ENCODE measurements at places on chromosomes 7 and 10. TPM values are rescaled to one million over a fixed set of nuclear protein-coding genes. Genes with fewer than 3 reads are reported as not detected.

The RHEB gene
- total RNA-seq: 102 TPM

The GIMAP2 gene
- 5.9 TPM for total RNA-seq

The RPS24 gene
- 1,219 TPM for total RNA-seq

The CTTNBP2 gene
- total RNA-seq: 9.2 TPM

The LIPN gene
- total RNA-seq: not detected

The ENTPD1 gene
- total RNA-seq: 63.6 TPM

The GSTO1 gene
- total RNA-seq: 68.5 TPM

The VIPR2 gene
- 29.5 TPM for total RNA-seq

The PGAM1 gene
- 199 TPM for total RNA-seq

The LDB3 gene
- total RNA-seq: 59.5 TPM

The OAT gene
- total RNA-seq: 74.5 TPM

The MSMB gene
- not detected for total RNA-seq

The HHEX gene
- total RNA-seq: 10.9 TPM

The INSYN2A gene
- 0.35 TPM for total RNA-seq

The IGFBP1 gene
- total RNA-seq: not detected

The HPS6 gene
- total RNA-seq: 21.8 TPM

DNA sequence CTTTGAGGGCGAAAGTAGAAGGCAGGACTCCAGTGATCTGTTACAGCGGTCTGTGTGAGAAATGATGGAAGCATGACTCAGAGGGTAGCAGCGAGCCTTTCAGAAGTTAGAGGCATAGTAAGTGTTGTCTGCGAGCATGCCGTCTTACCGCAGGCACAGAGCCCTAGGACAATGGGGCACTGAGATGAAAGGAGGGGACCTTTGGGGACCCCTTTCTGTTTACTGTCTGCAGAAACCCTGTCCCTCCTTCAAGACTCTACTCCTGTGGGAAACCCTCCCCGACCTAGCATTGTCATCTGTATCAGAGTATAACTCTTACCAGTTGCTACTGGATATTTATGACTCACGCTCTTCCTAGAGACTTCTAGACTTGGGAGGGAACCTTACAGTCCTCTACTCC lies 87.2 kb upstream of the AGK start:
- no peak for DNase-seq
- H3K27ac ChIP-seq: no peak overlapping the region
- no peak overlapping the region for H3K4me3 ChIP-seq
- no peaks in the 10 kb centered on the region for H3K4me1 ChIP-seq
- no peaks in the 10 kb centered on the region for H3K36me3 ChIP-seq

DNA sequence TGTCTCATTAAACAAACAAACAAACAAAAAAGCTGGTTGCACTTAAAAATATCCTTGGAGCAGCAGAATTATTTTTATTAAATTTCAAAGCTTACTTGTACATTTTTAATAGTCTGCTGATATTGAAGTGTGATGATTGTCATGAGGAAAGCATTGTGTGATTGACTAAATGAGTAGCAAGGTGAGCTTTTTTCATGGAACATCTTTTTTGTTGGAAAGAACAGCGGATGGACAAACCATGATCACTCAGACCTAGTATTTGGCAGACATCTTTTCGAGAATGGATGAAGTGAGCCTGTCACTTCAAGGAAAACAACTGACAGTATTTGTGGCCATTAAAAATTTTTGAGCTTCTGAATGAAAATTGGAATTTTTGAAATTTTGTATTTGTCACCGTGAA lies 5.7 kb upstream of the CALML3 start:
- no peaks in the 10 kb centered on the region for H3K27me3 ChIP-seq
- H3K4me3 ChIP-seq: no peak overlapping the region
- no peak for DNase-seq

GRCh38 chr10:79031723-79032122 lies 37.0 kb upstream of the ZMIZ1 start:
- no peaks in the 10 kb centered on the region for H3K36me3 ChIP-seq
- no peaks in the 10 kb centered on the region for H3K4me1 ChIP-seq
- H3K27me3 ChIP-seq: no peaks in the 10 kb centered on the region
- DNase-seq: no peak
- no peak overlapping the region for H3K4me3 ChIP-seq

DNA sequence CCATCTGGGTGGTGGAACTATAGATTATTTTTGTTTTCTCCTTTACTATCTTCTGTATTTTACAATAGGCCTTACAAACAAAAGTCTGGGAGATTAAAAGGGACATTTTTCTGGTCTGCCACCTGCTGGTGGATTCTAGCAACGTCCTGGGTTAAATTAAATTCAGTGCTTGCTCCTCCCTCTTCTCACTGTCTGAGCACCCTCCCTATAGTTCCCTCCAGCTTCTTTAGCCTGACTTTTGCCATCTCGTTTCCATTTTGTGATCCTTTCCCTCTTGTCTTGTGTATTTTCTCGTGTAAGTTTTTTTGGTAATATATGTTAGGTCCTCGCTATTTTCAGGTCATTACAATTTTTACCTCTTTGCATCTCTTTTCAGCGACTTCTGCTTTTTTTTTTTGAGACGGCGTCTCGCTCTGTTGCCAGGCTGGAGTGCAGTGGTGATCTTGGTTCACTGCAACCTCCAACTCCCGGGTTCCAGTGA lies 16.1 kb downstream of the ANKRD16 start:
- H3K4me3 ChIP-seq: no peak overlapping the region
- H3K27ac ChIP-seq: no peak overlapping the region
- peaks cover 12% of the 10 kb centered on the region for H3K36me3 ChIP-seq
- H3K27me3 ChIP-seq: no peaks in the 10 kb centered on the region
- DNase-seq: no peak

- no peak overlapping the region for H3K4me3 ChIP-seq
- H3K4me1 ChIP-seq: no peaks in the 10 kb centered on the region
- no peaks in the 10 kb centered on the region for H3K36me3 ChIP-seq
Observed at GRCh38 chr7:160958-161725, 31.2 kb upstream of the FAM20C start.

- H3K4me1 ChIP-seq: peaks cover 14% of the 10 kb centered on the region
- no peak overlapping the region for H3K27ac ChIP-seq
- no peak for DNase-seq
- H3K27me3 ChIP-seq: no peaks in the 10 kb centered on the region
Observed at GRCh38 chr7:92053312-92053711, 81.0 kb downstream of the CYP51A1 start.

DNA sequence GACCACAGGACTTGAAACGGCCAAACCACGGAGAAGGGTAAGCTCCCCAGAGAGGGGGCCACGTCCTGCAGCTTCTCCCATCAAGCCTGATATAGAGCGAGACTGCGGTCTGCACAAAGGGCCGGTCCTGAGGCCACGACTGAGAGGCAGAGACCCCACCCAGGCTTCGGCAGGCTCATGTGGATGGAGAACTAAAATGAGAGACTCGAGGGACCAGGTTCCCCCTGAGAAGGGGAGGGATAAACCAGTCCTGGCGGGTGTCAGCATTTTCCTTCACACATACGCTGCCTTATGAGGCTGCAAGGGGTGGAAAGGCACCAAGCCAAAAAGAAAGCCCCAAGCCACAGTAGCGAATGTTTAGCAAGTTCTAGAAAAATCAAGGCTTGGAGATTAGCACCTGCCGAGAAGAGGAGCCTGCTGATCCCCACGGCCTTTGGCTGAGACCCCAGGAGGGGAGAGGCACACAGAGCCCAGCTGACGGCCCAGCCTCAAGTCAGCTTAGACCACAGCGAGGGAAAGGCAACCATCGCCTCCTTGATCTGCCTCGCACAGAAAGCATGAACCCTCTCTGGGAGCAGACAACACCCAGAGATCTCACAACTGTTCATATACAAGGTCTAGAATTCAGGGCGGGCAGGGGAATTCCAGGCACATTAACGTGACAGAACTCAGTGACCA lies 92.6 kb upstream of the RNF32 start:
- no peak for DNase-seq
- H3K4me1 ChIP-seq: no peaks in the 10 kb centered on the region
- no peaks in the 10 kb centered on the region for H3K36me3 ChIP-seq
- no peak overlapping the region for H3K4me3 ChIP-seq

- no peak for DNase-seq
- H3K4me3 ChIP-seq: no peak overlapping the region
- H3K4me1 ChIP-seq: no peaks in the 10 kb centered on the region
- no peaks in the 10 kb centered on the region for H3K27me3 ChIP-seq
Observed at GRCh38 chr10:35594115-35595079, 10.7 kb upstream of the GJD4 start.

DNA sequence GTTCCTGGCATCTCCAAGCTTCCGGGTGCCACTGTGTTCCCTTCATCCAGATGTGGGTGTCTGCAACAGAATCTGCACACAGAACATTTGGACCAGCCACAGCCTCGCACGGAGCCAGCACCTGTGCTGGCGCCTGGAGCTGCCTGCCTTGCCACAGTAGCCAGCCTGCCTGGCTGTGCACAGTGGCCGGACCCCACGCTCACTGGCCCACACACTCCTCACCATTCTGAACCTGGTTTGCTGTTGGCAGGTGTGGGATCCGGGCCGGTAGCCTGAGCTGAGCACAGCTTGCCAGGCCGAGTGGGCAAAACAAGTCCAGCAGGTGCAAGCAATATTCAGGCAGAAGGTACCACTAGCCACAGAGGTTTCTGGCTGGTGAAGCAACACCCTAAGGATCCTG lies 7.6 kb upstream of the KLHL7 start:
- DNase-seq: no peak
- no peak overlapping the region for H3K4me3 ChIP-seq
- no peak overlapping the region for H3K27ac ChIP-seq
- H3K36me3 ChIP-seq: no peaks in the 10 kb centered on the region
- no peaks in the 10 kb centered on the region for H3K27me3 ChIP-seq

GRCh38 chr7:801940-802381 lies 30.3 kb upstream of the SUN1 start:
- peak overlapping the region; percentile 46 for H3K4me3 ChIP-seq
- H3K27ac ChIP-seq: peak overlapping the region; percentile 85
- H3K36me3 ChIP-seq: no peaks in the 10 kb centered on the region
- H3K27me3 ChIP-seq: no peaks in the 10 kb centered on the region

GRCh38 chr7:9603291-9603690 lies 1169.9 kb downstream of the NXPH1 start:
- no peak overlapping the region for H3K4me3 ChIP-seq
- H3K27ac ChIP-seq: no peak overlapping the region
- DNase-seq: no peak
- no peaks in the 10 kb centered on the region for H3K36me3 ChIP-seq
- H3K27me3 ChIP-seq: no peaks in the 10 kb centered on the region

GRCh38 chr7:111753968-111754367 lies 191.7 kb upstream of the IMMP2L start:
- H3K27me3 ChIP-seq: no peaks in the 10 kb centered on the region
- H3K4me3 ChIP-seq: no peak overlapping the region
- H3K36me3 ChIP-seq: no peaks in the 10 kb centered on the region
- peak overlapping the region; percentile 4 for H3K27ac ChIP-seq
- DNase-seq: no peak
- H3K4me1 ChIP-seq: peaks cover 4% of the 10 kb centered on the region

- H3K4me1 ChIP-seq: no peaks in the 10 kb centered on the region
- H3K4me3 ChIP-seq: no peak overlapping the region
- no peak overlapping the region for H3K27ac ChIP-seq
- no peak for DNase-seq
- H3K27me3 ChIP-seq: no peaks in the 10 kb centered on the region
Observed at GRCh38 chr7:1934017-1934416, 263.9 kb downstream of the ELFN1 start.

DNA sequence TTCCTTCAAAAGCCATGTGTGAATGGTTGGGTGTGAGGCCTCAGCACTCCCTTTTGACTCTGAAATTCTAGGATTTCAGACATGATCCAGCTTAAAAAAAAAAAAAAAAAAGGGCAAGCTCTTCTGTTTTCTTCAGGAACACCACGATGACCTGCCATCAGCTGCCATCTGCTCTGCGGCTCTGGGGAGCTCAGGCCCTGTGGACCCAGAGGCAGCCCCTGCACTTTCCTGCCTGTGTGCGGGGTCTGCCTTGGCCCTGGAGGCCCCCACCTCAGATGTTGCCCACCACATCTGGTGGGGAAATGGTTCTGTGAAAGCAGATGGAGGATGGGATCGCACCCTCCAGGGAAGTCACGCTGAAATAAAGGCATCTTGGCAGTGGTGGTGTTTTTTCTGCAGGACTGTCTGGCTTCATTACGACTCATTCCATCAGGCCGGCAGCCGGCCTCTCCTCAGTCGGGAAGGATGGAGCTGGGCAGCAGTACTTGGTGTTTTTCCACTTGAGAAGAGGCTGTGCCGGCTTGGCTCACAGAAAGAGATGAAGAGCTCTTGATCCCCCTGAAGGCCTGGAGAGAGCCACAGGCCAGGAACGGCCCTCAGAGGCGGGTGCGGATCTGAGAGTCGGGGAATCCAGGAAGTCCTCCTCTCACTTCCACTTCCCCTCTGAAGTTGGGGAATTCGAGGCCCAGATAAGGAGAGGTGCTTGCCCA lies 66.1 kb upstream of the AQP1 start:
- no peak overlapping the region for H3K4me3 ChIP-seq
- peaks cover 36% of the 10 kb centered on the region for H3K4me1 ChIP-seq
- H3K27me3 ChIP-seq: no peaks in the 10 kb centered on the region
- no peaks in the 10 kb centered on the region for H3K36me3 ChIP-seq

DNA sequence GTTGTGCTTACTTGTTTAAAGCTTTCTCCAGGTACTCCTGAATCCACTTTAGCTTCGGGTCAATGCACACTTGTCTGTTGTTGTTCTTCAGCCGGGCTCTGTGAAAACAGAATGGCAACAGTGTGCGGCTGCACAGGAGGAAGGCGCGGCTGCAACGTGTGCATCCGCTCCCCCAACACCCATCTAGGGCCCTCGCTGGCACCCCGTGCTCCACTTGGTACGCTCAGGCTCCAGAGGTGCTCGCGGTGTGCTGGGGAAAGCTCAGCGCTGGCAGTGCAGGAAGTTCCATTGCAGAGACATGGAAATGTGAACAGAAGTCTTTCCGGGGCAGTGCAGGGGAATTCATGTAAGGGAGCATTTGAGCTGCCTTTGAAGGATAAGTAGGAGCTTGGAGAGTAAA lies 6.3 kb downstream of the CXCL12 start:
- H3K27me3 ChIP-seq: no peaks in the 10 kb centered on the region
- H3K36me3 ChIP-seq: peaks cover 6% of the 10 kb centered on the region
- no peak overlapping the region for H3K4me3 ChIP-seq
- DNase-seq: no peak
- H3K4me1 ChIP-seq: no peaks in the 10 kb centered on the region

DNA sequence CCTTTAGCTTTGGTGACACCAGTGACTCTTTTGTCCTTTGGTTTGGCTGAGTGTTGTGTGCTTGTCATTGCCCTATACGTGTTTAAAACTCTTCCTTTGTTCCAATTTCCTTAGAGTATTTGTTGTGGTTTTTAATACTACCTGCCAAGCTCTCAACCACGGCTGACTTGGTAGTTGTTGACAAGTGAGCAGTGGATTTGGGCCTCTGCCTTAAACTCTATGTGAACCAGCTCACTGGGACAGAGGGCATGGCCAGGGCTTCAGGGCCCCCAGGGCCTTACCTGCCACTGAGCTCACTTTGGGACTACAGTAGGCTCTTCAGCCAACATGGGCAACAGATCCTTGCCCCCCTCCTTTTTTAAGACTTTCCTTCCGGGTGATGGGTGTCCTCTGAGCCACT lies 9.6 kb upstream of the DMBT1 start:
- DNase-seq: no peak
- no peaks in the 10 kb centered on the region for H3K4me1 ChIP-seq
- H3K27me3 ChIP-seq: no peaks in the 10 kb centered on the region
- H3K4me3 ChIP-seq: no peak overlapping the region
- H3K27ac ChIP-seq: no peak overlapping the region

- H3K4me3 ChIP-seq: no peak overlapping the region
- H3K27me3 ChIP-seq: no peaks in the 10 kb centered on the region
- DNase-seq: no peak
- no peak overlapping the region for H3K27ac ChIP-seq
Observed at GRCh38 chr10:48511875-48512231, 93.0 kb downstream of the ARHGAP22 start.
